GM23338 (cell line): ENCODE measurements at places on chromosomes 5 and 9. TPM values are rescaled to one million over a fixed set of nuclear protein-coding genes. Genes with fewer than 3 reads are reported as not detected.

The SEMA4D gene
- total RNA-seq, result 48.0 and 63.0 TPM in 2 replicates

The BNC2 gene
- total RNA-seq, result 13.2 and 17.7 TPM in 2 replicates

The NIPAL4 gene
- 0.21 and 0.27 TPM in 2 replicates for total RNA-seq

The NUTM2G gene
- total RNA-seq, result 0.54 and 1.6 TPM in 2 replicates

The AFAP1L1 gene
- 4.7 and 5.7 TPM in 2 replicates for total RNA-seq

The PIP5K1B gene
- total RNA-seq, result 2.8 and 3.2 TPM in 2 replicates

DNA sequence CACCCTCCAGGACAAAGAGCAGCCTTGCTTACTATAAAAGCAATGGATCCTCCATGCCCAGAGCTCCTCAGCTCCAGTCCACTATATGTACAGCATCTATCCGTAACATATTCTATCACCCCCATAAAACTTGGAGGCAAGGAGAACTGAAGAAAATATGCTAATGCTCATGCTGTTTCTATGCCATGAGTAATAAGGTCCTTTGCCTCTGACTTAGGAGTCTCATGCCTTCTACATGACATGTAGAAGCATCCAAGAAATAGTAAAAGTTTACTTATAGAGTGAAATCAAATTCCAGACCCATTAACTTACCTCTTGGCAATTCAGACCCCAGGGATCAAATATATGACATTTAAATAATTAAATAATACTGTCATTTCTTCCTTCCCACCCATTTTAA, 33.7 kb downstream of the SSBP2 start:
- DNase-seq, result no peak

GRCh38 chr5:83230511-83230910, 153.2 kb downstream of the XRCC4 start:
- DNase-seq, result no peak

- no peak for DNase-seq
Observed at GRCh38 chr5:32297181-32298058, 15.3 kb downstream of the MTMR12 start.

DNA sequence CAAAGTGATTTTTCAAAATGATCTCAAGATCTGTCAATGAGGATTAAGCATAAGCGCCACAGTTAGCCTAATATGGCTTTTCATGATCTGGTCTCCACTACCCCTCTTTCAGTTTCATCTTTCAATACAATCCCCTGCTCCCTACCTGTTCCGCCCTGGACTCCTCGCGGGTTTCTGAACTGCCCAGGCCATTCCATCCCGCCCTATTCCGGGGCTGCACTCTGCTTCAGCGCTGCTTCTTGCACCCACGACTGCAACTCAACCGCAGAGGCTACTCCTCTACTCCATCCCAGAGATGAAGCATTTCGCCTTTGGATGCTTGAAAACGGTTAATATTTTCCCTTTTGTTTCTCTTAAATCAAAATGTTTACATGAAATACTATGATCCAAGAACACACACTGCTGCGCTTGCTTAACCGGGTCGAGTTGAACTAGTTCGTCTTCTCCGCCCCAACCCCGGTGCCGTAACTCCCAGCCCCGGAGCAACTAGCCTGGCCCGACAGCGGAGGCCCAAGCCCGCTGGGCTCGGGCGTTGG, 716 bp upstream of the OTULIN start:
- DNase-seq, result no peak

DNA sequence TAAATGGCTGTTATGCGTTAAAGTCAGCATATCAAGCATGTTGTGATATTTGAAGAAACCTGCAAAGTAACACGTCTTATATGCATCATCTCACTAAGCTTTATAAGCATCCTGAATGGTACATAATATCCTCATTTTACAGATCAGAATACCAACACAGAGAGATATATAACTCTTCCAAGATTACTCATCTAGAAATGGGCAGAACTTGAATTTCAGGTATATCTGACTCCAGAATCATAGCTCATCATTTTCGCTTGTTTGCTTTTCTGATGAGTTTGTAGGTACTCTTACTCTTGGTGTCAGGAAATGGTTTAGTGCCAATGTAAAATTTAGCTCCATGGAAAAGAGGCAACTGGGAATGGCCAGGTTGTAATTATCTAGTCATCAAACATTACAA, 232.3 kb upstream of the ANKH start:
- no peak for DNase-seq

GRCh38 chr5:169702693-169703481, 65.8 kb downstream of the DOCK2 start:
- no peak for DNase-seq

DNA sequence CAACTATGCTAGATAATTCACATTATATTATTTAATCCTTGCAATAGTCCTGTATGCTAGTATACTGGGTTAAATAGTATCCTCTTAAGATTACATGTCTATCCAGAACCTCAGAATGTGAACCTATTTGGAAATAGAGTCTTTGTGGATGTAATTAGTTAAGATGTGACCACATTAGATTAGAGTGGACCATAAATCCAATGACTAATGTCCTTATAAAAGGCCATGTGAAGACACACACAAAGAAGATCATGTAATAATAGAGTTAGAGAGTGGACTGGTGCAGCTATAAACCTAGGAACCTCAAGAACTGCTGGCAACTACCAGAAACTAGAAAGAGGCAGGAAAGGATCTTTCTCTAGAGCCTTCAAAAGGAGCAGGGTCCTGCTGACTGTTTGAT, 263.6 kb upstream of the PTGER4 start:
- no peak for DNase-seq

DNA sequence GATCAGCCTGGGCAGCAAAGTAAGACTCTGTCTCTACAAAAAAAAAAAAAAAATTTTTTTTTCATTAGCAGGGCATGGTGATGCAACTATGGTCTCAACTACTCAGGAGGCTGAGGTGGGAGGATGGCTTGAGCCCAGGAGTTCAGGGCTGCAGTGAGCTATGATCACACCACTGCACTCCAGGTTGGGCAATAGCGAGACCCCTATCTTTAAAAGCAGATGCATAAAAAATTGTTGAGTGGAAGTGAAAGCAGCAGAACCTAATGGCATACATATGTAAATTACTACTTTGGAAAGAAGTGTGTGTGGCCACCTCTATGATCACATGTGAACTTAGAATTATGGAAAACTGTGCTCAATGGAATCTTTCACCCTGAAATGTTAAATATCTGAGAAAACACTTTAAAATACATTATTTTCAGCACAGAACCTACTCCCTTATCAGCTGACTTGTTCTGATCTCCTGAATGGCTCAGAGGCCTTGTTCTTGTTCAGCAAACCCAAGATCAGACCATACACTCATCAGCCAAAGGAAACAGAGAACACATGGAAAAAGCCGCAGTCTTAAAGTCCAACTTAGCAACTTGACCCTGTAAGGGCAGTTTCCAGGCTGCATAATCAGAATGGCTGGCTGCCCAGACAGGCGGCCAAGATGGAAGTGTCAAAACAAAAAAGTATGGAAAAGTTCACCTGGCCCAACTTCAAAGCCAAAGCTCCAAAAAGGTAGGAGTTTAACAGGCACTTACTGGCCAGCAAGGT, 56.5 kb downstream of the SIL1 start:
- no peak for DNase-seq

DNA sequence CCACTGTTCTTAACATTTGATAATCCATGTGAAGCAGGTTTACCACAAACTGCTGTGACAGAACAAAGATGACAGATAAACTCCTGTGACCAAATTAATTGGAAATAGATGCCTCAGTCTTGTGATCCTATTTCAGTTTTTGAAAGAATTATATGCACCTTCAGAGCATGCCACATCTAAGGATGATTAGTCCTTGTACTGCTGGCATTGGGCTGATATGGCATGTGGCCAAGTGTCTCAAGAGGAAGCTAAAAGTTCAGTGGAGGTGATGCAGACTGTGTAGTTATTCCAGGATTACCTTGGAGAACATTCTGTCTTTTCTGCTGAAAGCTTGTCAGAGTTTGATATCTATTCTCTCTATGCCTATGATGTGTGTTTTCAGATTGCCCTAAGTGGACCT, 314.4 kb upstream of the EFNA5 start:
- no peak for DNase-seq

DNA sequence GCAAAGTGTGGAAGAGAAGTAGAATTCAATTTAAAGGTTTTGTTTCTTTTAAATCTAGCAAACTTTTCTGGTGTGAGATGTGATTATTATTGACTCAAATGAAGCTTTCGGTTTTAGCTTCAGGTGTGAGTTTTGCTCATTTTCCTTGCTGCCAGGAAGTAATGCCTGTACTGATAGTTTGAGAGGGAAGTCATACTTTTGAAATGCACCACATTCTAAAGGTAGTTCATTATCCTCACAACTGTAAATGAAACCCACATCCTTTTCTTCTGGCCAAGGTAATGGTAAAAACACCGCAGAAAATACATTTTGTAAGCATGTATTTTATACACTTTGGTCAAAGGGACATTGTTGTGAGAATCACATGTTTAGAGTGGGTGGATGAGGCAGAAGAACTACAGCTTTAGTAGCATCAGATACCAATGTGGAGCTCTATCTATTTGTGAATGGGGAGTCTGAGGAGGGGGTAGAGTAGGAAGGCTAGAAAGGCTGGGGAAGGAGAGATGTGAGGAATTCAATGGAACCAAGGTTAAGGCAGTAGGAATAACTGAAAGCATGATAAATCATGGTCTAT, 167.0 kb upstream of the CDKN2B start:
- no peak for DNase-seq

DNA sequence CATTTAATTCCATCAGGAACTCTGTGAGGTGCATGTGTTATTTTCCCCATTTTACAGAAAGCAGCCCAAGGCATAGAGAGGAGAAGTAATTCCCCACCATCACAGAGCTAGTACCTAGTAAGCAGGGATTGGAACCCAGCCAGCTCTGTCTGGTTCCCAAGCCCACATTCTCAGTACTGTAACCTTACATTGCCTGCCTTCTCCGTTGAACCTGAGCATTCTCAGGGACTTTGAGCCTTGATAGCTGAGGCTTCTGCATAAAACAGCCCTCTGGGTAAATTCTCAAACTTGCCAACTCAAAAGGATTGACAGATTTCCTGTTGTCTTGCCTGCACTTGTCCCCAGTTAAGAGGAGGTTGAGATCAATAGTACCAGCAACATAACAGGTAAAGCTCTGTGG, 9.2 kb upstream of the GLE1 start:
- DNase-seq, result no peak

- DNase-seq, result no peak
Observed at GRCh38 chr5:6423327-6424109, 25.1 kb upstream of the UBE2QL1 start.
